ENCODE measurements at places on chromosomes 1 and 21. TPM values are rescaled to one million over a fixed set of nuclear protein-coding genes. Genes with fewer than 3 reads are reported as not detected.

Gene HRNR
- total RNA-seq = not detected

DNA sequence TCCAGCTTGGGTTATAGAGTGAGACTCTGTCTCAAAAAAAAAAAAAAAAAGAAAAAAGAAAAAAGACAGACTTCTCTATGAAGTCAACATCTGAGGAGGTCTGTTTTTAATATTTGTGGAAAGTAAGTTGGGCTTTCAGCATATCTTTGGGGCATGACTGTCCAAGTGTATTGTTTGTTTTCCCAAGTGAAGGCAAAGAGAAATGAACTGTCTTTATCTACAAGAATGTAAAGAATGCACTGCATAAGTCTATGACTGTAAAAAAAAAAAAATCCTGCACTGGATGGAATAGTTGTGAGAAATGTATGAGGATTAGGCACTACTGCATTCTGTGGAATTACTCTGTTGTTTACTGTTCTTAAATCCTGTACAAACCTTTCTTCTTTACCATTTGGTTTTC lies 45.6 kb upstream of the TMEM61 start:
- H3K36me3 ChIP-seq = peaks cover 3% of the 10 kb centered on the region
- H3K4me3 ChIP-seq = no peak overlapping the region
- no peaks in the 10 kb centered on the region for H3K27me3 ChIP-seq
- H3K27ac ChIP-seq = peak overlapping the region; percentile 94
- peaks cover 56% of the 10 kb centered on the region for H3K4me1 ChIP-seq

DNA sequence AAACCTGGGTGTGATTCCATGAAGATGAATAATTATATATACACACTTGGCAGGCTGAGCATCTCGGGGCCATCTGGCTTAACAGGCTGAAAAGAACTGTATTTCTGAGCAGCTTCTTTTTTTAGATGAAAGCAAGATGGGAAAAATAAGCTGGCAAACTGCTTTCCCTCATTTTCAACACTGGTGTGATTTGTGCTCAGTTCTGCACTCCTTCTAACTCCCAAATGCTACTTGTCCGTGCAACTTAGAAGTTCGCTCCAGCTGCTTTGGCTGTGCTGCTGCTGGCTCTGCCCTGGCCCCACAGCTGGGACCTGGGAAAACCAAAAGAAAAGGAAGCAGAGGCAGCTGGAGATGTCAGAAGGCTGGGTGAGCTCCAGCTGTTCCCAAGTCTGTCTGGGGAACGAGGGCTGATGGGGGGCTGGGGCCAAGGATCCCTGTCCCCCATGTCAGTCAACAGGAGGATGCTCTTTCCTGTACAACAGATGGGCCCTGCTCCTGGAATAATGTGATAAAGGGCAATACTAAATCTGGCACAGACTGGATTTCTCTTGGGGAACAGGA lies 44.9 kb downstream of the PAFAH2 start:
- H3K4me3 ChIP-seq = no peak overlapping the region
- H3K27ac ChIP-seq = no peak overlapping the region
- no peaks in the 10 kb centered on the region for H3K4me1 ChIP-seq
- DNase-seq = no peak

DNA sequence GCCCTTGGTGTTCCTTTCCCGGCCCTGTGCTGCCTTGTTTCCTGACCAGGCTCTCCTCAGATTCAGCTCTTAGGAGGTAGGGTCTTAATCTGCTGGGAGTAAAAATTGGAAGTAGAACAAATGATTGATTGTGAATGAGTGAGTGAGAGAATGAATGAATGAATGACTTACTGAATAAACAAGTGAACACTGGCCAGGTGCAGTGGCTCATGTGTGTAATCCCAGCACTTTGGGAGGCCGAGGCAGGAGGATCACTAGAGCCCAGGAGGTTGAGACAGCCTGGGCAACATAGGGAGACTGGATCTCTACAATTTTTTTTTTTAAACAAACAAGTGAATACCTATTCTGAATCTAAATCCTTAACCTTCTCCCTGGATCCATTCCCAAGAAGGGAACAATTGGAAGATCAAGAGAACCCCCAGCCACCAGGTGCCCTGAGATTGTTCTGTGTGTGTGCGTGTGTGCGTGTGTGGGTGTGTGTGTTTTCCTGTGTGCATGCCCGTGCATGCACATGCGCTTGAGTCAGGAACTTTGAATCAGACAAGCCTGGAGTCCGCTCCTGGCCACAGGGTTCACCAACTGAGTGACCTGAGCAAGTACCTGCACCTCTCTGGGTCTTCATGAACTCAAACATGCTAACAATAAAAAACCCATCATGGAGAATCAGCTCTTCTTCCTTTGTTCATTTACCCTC lies 24.3 kb upstream of the CITED4 start:
- no peaks in the 10 kb centered on the region for H3K36me3 ChIP-seq
- H3K27ac ChIP-seq = no peak overlapping the region
- no peak for DNase-seq
- H3K4me3 ChIP-seq = no peak overlapping the region

DNA sequence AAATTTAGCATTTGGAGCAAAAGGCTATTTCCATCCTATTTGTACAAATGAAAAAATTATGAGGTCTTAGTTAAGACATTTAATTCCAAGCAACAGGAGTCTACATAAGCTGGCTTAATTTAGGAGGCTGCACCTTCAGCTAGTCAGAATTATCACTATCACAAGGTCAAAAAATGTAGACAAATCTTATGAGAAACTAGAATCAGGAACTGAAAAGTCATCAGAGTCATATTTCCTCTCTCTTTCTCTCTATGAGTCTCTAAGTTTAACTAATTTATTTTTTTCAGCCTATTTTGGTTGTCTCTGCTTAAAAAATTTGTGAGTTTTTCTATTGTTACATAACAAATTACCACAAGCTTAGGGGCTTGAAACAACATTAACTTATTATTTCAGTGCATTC lies 807.1 kb upstream of the PRMT6 start:
- no peaks in the 10 kb centered on the region for H3K27me3 ChIP-seq
- no peak overlapping the region for H3K27ac ChIP-seq
- no peaks in the 10 kb centered on the region for H3K4me1 ChIP-seq
- DNase-seq = no peak
- no peaks in the 10 kb centered on the region for H3K36me3 ChIP-seq

GRCh38 chr1:33089457-33089856 lies 8.5 kb downstream of the AZIN2 start:
- H3K27ac ChIP-seq = no peak overlapping the region
- H3K4me3 ChIP-seq = no peak overlapping the region
- H3K27me3 ChIP-seq = no peaks in the 10 kb centered on the region
- H3K4me1 ChIP-seq = peaks cover 11% of the 10 kb centered on the region
- H3K36me3 ChIP-seq = peaks cover under 1% of the 10 kb centered on the region

Gene OR2T1
- total RNA-seq = not detected

DNA sequence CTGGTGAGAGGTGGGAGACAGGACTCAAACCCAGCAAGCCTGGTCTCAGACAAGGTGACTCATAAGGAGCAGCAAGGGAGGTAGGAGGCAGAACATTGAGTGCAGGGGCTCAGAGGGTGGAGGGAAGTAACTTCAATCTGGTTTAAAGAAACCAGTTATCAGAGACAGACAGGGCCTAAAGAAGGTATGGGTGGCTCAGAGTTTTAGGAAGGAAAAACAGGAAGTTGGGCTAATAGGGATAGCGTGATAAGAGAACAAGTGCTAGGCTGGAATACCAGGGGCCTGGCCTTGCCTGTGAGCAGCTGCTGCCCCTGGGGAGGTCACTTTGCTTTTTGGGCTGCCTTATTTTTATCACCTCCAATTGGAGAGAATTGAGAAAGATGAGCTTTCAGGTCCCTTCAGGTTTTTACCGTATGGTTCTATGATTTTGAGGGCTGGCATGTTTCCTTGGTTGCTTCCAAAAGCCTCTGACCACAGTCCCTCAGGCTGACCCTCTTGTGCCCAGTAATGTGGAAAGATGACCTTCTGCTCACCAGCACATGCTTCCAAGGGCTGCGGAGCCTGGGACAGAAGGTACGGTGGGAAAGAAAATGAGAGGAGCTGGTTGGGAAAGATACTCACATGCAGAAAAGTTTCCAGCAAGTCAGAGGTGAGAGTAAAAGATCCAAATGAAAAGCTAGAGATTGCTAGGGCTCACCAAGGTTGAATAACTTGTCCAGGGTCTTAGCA lies 77.0 kb downstream of the DDR2 start:
- H3K27ac ChIP-seq = peak overlapping the region; percentile 44
- no peaks in the 10 kb centered on the region for H3K27me3 ChIP-seq
- no peak overlapping the region for H3K4me3 ChIP-seq
- H3K4me1 ChIP-seq = peaks cover 31% of the 10 kb centered on the region
- DNase-seq = no peak

- no peak overlapping the region for H3K4me3 ChIP-seq
- H3K4me1 ChIP-seq = peaks cover 47% of the 10 kb centered on the region
- no peaks in the 10 kb centered on the region for H3K36me3 ChIP-seq
- DNase-seq = no peak
These were observed 87.4 kb upstream of the NGF start for GRCh38 chr1:115425442-115425841.

- no peak for DNase-seq
- H3K4me3 ChIP-seq = no peak overlapping the region
- H3K27ac ChIP-seq = no peak overlapping the region
- peaks cover 2% of the 10 kb centered on the region for H3K4me1 ChIP-seq
- no peaks in the 10 kb centered on the region for H3K27me3 ChIP-seq
- peaks cover 23% of the 10 kb centered on the region for H3K36me3 ChIP-seq
These were observed 28.6 kb upstream of the NADK start for GRCh38 chr1:1806890-1807289.

- H3K27ac ChIP-seq = no peak overlapping the region
- H3K4me1 ChIP-seq = no peaks in the 10 kb centered on the region
- H3K27me3 ChIP-seq = no peaks in the 10 kb centered on the region
These were observed 21.9 kb upstream of the PLD5 start for GRCh38 chr1:242546441-242546840.

DNA sequence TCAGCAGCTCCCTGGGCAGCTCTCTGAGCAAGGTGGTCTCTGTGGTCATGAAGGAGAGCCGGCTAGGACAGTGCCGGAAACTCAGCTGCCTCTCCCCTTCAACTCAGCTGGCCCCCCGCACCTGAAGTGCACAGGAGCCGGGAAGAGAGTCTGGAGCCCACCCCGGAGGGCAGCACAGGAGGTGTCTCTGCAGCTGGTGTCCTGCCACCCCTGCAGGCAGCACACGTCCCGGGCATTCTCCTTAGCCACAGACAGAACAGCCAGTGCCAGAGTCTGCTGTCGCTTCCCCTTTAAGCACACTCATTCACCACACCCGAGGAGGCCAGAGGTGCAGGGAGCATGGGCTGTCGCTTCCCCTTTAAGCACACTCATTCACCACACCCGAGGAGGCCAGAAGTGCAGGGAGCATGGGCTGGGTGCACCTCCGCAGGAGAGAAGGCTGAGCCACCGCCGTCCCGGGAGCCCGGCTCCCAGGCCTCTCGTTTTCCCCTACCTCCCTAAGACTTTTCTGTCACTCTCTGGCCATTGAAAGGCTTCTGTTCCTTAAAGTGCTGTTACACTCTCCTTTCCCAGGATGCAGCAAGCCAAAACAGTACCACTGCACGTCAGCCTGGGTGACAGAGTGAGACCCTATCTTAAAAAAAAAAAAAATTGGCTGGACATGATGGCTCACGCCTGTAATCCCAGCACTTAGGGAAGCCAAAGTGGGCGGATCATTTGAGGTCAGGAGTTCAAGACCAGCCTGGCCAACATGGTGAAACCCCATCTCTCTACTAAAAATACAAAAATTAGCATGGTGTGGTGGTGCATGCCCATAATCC lies 16.9 kb upstream of the SAMD11 start:
- peaks cover 25% of the 10 kb centered on the region for H3K4me1 ChIP-seq
- H3K4me3 ChIP-seq = peak overlapping the region; percentile 26
- no peaks in the 10 kb centered on the region for H3K27me3 ChIP-seq

- peak overlapping the region; percentile 70 for H3K27ac ChIP-seq
- H3K36me3 ChIP-seq = peaks cover 20% of the 10 kb centered on the region
- H3K27me3 ChIP-seq = no peaks in the 10 kb centered on the region
These were observed 520 bp downstream of the ZBTB17 start for GRCh38 chr1:15975358-15975804.

Gene PRKACB
- 35.3 TPM for total RNA-seq

DNA sequence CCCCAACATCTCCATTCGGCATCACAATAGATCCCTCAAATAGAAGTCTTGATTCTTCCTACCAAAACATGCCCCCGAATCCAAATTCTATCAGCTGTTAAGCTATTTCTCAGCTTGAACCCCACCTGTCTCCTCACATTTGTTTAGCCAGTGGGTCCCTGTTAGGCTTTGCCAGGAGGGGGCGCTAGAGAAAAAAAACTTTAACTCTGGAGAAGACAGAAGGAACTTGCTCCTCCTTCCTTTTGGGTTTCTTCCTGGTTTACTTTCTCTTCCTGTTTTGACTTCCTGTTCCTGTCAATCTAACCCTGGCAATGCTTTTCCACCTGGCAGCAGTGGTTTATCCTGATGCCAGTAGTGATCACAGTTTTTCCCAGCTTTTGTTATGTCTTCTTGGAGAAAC lies 95.6 kb upstream of the KCNK1 start:
- H3K4me3 ChIP-seq = no peak overlapping the region
- H3K27me3 ChIP-seq = no peaks in the 10 kb centered on the region
- H3K27ac ChIP-seq = no peak overlapping the region

Gene BCAN
- total RNA-seq = 0.29 TPM

- DNase-seq = no peak
- no peaks in the 10 kb centered on the region for H3K27me3 ChIP-seq
- H3K36me3 ChIP-seq = peaks cover 80% of the 10 kb centered on the region
- no peaks in the 10 kb centered on the region for H3K4me1 ChIP-seq
- no peak overlapping the region for H3K27ac ChIP-seq
These were observed 23.0 kb upstream of the SYT2 start for GRCh38 chr1:202733251-202733650.

DNA sequence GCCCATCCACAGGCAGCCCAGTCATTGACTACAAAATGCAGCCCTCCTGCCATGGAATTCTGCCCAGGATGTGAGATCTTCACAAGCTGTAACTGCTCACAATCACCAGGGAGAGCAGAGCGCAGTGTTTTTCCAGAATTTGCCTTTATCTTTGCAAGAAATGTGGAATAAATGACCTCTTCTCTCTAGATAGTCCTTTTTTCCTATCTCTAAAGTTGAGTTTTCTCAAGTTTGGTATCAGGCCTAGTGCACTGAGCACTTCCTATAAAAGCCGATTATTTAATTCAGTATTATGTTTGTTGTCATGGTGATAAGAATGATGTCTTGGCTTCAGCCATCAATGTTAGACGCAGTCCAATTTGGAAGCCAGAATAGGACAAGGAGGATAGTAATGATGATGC lies 246.9 kb upstream of the IRF2BP2 start:
- no peaks in the 10 kb centered on the region for H3K27me3 ChIP-seq
- H3K4me1 ChIP-seq = peaks cover 21% of the 10 kb centered on the region
- H3K4me3 ChIP-seq = no peak overlapping the region
- no peaks in the 10 kb centered on the region for H3K36me3 ChIP-seq
- H3K27ac ChIP-seq = no peak overlapping the region
- no peak for DNase-seq

All from osteocyte (in vitro differentiated cells).